ENCODE measurements at places on chromosomes 16 and 17.

DNA sequence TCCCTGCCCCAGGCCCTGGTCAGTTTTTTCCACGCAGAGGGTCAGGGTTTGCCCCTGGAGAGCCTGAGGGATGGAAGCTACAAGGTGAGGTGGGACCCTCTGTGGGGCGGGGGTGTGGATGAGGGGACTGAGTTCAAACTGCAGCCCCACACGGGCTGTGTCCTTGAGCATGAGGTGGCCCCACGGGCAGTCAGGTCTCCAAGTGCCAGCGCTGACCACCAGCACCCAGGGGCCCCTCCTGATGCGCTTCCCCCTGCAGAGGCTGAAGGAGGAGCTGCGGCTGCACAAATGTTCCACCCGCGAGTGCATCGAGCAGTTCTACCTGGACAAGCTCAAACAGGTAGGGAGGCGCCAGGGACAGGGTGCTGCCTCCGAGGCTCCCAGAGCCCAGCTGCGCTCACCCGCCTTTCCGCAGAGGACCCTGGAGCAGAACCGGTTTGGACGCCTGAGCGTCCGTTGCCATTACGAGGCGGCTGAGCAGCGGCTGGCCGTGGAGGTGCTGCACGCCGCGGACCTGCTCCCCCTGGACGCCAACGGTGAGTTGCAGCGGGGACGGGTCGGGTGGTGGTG lies 4.3 kb downstream of the TSR3 start:
- DNase-seq = no peak

DNA sequence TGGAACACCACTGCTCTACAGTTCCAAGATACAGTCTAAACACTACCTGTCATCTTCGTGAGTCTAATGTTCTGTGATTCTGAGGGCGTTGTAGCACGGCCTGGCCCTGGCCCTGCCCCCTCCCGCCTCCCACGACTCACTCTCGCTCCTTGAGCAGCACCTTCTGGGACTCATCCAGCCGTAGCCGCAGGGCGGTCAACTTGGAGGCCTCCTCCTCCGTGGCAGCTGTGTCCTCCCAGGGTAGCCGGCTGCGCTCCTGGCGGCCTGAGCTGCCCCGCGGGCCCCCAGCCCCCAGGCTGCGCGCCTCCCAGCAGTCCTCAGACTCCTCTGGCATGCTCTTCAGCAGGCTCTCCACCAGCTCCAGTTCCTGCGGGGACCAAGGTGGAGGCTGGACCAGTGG lies 10.6 kb downstream of the CCDC102A start:
- no peak for DNase-seq

GRCh38 chr17:65243838-65244625 lies 106.9 kb downstream of the RGS9 start:
- DNase-seq = no peak

DNA sequence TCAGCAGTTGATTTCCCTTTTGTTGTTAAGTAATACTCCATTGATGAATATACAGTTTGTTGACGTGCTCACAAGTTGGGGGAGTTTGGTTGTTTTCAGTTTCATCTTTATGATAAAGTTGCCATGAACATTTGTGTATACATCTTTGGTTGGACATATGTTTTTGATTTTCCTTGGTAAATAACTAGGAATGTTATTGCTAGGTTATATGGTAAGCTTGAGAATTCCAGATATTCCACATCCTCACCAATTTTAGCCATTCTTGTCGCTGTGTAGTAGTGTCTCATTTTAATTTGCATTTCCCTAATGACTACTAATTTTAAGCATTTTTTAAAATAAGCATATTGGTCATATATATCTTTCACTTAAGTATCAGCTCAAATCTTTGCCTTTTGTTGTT lies 55.0 kb upstream of the RASL10B start:
- DNase-seq = no peak

GRCh38 chr17:222172-222571 lies 40.7 kb upstream of the DOC2B start:
- no peak for DNase-seq

DNA sequence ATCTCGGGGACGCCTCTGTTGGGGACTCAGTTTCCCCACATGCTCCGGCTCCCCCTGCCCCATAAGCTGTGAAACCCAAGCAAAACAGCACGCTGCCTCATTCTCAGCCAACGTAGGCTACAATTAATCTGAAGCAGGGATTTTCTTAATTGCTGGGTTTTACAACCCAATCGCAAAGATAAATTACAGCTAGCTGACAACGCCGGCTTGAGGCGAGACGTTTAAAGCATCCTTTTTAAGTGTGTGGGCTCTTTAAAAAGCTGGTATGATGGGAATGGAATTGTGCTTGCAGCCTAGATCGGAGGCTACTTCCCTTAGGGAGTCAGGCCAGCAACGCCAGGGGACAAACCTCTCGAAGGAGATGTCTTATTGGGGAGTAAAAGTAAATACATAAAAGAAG lies 185.3 kb downstream of the ZNF423 start:
- DNase-seq = no peak

- DNase-seq = no peak
Observed at GRCh38 chr16:27236635-27237218, 31.8 kb downstream of the NSMCE1 start.

DNA sequence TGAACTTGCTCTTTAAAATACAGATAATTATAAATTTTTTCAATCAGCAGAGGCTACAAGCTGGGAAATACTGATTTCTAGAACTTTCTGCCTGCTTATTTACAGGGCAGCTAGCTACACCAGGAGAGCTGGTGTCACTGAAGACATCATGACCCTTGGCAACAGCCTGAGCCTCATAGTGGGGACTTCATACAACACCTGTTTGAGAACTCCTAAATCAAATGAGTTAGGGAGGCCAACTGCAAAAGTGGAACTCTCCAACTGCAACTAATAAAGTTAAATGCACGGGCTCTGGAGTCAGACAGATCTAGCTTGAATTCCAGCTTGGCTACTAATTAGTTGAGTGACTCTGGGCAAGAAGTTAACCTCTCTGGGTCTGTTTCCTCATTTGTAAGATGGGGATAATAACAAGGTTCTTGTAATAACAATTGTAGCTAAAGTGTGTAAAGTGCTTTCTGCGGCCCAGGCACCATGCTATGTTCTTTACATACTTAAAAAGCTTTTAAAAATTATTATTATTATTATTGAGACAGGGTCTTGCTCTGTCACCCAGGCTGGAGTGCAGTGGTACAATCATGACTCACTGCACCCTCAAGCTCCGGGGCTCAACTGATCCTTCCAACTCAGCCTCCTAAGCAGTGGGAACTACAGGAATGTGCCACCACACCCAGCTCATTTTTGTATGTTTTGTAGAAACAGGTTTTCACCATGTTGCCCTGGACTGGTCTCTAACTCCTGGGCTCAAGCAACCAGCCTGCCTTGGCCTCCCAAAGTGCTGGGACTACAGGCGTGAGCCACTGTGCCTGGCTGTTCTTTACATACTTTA lies 33.4 kb downstream of the VAC14 start:
- DNase-seq = no peak

DNA sequence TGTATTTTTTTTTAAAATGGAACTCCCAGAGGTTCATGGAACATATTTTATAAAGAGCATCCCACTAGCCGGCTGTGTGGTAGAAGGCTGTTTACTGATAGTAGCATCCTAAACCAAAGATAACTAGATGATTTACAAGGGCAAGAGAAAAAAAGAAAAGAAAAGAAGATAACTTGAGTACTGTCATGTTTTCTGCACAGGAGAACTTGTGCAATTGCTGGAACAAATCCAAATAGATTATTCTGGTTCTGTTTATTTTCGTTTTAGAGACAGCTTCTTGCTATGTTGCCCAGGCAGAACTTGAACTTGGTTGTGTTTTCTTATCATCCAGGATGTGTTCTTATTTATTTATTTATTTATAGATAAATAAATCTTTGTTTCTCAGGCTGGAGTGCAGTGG lies 20.9 kb upstream of the PPM1D start:
- no peak for DNase-seq

DNA sequence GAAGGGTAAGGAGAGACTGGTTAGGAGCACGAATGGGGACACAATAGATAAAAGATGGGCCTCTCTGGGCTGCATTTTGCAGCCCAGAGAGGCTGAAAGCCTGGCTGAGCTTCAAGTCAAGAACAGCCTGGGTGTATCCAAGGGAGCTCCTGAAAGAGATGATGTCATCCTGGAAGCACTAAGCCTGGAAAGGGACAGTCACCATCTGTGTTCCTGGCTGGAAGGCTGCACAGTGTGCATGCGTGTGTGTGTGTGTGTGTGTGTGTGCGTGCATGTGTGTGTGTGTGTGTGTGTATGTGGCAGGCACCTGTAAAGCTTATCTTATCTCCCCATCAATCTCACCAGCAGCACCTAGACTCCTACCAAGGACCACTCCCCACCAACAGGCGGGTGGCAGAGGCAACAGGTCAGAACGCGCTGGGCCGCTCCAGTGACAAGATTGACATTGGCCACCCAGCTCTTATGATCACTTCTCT lies 44.1 kb downstream of the COG7 start:
- DNase-seq = no peak
